Vagina (tissue), 2 donors: ENCODE measurements at places on chromosomes 6 and 20.

DNA sequence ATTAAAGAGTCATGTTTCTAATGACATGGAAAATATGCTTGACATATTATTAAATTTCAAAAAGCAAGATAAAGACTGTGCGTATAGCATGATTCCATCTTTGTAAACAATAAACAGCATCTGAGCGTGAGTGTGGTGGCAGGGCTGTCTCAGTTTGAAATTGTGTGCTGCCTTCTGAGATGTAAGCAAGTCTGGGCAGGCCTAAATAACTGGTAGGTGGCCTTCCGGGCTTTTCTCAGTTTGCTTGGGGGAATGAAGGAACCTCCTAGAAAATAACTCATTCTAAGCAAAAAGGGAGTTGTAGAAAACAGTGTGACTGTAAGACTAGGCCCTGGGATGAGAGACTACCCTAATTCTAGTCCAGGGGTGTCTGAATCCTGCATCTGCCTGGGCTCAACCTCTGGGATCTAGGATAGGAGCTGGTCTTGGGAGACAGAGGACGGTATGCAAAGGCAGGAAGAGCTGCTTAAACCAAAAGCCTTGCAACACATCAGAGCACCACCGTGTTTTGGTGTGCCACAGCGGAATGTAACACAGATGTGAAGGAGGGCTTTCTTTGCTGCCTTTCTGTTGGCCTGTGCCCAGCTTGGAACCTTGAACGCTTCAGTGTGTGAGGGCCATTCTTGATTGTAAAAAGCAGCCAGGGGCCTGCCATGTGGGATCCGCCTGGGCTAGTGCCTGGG is 63.5 kb upstream of the L3MBTL3 start:
- no peaks in the 10 kb centered on the region for H3K27me3 ChIP-seq
- H3K27ac ChIP-seq = no peak overlapping the region
- no peaks in the 10 kb centered on the region for H3K36me3 ChIP-seq
- no peak overlapping the region for H3K4me3 ChIP-seq

DNA sequence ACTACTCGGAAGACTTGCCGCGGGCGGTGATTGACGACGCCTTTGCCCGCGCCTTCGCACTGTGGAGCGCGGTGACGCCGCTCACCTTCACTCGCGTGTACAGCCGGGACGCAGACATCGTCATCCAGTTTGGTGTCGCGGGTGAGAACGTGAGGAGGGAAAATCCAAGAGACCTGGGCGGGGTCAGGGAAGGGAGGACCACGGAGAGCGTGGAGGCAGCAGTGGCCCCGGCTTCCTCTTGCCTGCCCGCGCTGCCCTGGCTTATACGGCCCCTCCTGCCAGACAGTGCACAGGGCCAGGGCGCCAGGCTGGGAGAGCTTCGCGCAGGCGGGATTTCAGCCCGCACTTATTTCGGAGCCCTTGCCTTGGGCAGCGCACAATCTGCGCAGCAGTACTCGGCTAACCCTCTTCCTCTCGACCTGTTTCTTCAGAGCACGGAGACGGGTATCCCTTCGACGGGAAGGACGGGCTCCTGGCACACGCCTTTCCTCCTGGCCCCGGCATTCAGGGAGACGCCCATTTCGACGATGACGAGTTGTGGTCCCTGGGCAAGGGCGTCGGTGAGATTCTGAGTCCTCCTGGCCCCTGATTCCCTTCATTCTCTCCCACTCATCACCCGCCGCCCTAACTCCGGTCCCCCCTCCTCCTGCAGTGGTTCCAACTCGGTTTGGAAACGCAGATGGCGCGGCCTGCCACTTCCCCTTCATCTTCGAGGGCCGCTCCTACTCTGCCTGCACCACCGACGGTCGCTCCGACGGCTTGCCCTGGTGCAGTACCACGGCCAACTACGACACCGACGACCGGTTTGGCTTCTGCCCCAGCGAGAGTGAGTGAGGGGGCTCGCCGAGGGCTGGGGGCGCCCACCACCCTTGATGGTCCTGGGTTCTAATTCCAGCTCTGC is 2.0 kb downstream of the MMP9 start:
- H3K4me1 ChIP-seq = peaks cover 14% of the 10 kb centered on the region
- H3K4me3 ChIP-seq = no peak overlapping the region
- peaks cover 19% of the 10 kb centered on the region for H3K27me3 ChIP-seq
- no peak overlapping the region for H3K27ac ChIP-seq
- no peak for DNase-seq

DNA sequence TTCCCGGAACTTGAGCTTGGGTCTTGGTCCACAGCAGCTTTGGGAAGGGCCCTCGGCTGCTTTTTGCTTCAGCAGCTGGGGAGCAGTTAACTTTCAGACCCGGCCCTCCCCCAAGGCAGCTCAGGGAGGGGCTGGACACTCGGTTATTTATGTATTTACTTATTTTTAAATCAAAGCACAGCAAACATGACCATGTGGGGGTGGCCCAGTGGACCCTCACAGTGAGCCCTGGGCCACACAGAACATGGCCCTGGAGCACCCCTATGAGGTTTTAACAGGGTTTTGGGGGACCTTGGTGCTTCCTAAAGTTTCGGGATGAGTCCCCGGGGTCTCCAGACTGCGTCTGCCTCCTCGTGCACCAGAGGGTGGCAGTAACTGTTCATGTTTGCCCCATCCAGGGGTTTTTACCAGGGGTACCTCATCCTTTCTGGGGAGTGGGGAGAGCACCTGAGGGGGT is 26.6 kb upstream of the NPBWR2 start:
- no peak overlapping the region for H3K4me3 ChIP-seq
- no peak overlapping the region for H3K27ac ChIP-seq
- no peaks in the 10 kb centered on the region for H3K4me1 ChIP-seq
- no peak for DNase-seq
- no peaks in the 10 kb centered on the region for H3K27me3 ChIP-seq
- no peaks in the 10 kb centered on the region for H3K36me3 ChIP-seq

- H3K36me3 ChIP-seq = no peaks in the 10 kb centered on the region
- H3K4me3 ChIP-seq = no peak overlapping the region
Observed at GRCh38 chr20:47427746-47428145, 71.2 kb upstream of the ZMYND8 start.

- H3K4me3 ChIP-seq = no peak overlapping the region
- no peaks in the 10 kb centered on the region for H3K27me3 ChIP-seq
Observed at GRCh38 chr20:40317156-40317790, 371.8 kb downstream of the MAFB start.

DNA sequence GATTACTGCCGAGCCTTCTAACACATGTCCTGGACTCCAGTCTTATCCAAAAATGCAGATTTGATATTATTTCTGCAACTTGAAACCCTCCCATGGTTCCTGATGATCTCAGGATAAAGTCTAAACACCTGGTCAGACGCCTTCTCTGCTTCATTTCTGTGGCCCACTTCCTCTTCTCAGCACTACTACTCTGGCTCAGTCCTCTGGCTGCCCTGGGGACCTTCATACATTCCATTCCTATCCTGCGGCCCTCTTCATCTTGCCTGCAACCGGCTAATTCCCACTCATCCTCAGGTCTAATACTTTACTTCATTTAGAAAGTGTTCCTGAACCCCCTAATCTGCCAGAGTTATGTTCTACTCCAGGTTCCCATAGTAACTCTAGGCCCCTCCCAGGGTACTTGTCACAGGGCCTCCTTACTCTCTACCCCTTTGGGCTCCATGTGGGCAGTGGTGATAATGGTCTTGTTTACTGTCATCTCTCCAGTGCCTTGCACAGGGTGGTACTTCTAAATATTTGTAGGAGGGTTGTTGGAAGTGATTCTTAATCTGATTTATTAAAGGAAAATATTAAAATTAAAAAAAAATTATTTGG is 18.9 kb downstream of the MAN1A1 start:
- H3K27ac ChIP-seq = no peak overlapping the region
- H3K4me1 ChIP-seq = peaks cover 36% of the 10 kb centered on the region
- no peaks in the 10 kb centered on the region for H3K36me3 ChIP-seq
- no peak for DNase-seq
- no peaks in the 10 kb centered on the region for H3K27me3 ChIP-seq

DNA sequence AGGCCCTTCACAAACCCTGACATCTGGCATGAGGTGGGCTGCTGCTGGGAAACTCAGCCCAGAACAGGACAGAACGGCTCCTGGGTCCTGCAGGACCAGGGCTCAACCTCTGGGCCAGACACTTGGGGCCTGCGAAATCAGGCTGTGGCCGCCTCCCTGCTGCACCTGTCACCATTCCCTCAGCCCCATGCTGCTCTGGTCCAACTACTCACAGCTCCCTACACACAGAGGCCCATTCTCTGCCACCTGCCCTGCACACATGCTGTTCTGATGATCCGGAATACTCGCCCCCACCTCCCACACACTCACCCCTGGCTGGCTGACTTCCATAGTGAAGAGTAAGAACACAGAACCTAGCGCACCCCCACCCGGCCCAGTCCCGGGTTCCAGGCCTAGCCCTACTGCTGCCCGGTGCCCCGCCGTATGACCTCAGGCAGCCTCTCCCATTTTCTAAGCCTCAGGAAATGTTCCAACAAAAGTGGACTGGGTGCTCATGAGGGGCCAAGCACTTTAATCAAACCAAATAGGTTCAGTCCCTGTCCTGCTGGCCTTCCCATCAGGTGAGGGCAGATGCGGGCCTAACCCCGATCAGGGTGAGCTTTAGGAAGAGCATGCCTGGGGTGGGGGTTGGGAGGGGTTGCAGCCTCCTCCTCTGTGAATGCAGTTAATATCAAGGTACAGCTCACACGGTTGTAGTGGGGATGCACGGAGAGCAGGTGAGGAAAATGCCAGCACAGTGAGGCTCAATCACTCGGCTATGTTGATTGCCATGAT is 3.9 kb downstream of the PEDS1 start:
- no peak overlapping the region for H3K4me3 ChIP-seq
- H3K27me3 ChIP-seq = no peaks in the 10 kb centered on the region
- peaks cover 91% of the 10 kb centered on the region for H3K4me1 ChIP-seq
- DNase-seq = no peak
- H3K27ac ChIP-seq = peak overlapping the region; percentile 55
- H3K36me3 ChIP-seq = no peaks in the 10 kb centered on the region

DNA sequence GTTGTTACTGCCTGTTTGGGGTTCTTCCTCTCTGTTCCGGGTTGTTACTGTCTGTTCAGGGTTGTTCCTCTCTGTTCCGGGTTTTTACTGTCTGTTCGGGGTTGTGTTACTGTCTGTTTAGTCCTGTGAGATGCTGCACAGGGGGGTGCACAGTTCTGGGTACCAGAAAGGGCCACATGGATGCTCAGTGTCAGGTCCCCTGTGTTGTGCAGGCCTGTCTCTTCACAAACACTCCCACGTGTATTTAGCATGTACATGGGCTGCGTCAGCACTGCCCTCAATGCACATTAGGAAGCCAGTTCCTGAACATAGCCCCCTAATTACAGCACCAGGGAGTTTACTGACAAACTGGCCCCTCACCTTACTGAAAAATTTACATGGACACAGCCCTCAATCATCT is 118.5 kb downstream of the DLL1 start:
- DNase-seq = no peak
- no peak overlapping the region for H3K4me3 ChIP-seq
- H3K4me1 ChIP-seq = peaks cover 36% of the 10 kb centered on the region
- no peaks in the 10 kb centered on the region for H3K36me3 ChIP-seq
- no peaks in the 10 kb centered on the region for H3K27me3 ChIP-seq

- no peak for DNase-seq
- no peak overlapping the region for H3K27ac ChIP-seq
- H3K4me3 ChIP-seq = no peak overlapping the region
- no peaks in the 10 kb centered on the region for H3K27me3 ChIP-seq
- no peaks in the 10 kb centered on the region for H3K36me3 ChIP-seq
- peaks cover 5% of the 10 kb centered on the region for H3K4me1 ChIP-seq
Observed at GRCh38 chr6:108798670-108799353, 49.4 kb upstream of the ARMC2 start.

DNA sequence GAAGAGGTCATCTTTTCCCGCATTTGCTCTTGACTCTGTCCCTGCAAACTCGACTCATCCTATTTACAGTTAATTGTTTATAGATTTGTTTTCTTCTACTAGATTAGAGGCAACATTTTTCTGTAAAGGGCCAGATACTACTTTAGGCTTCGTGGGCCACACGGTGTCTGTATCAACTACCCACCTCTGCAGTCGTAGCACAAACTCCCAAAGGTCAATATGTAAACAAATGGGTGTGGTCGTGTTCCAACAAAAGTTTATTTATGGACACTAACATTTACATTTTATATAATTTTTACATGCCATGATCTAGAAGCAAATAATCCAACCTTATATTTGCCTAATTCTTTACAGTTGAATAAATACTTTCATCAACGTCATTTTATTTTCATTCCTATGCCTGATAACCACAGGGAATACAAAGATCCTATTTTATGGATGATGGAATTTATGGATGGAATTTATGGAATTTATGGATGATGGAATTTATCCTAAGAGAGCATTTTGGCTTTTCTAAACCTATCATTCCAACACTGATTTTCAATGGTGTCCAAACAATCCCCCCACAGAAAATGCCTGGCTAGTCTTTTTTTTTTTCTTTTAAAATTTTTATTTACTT is 232.8 kb downstream of the MYLK4 start:
- H3K27me3 ChIP-seq = no peaks in the 10 kb centered on the region
- no peak overlapping the region for H3K27ac ChIP-seq
- no peak for DNase-seq
- H3K4me1 ChIP-seq = no peaks in the 10 kb centered on the region
- H3K36me3 ChIP-seq = no peaks in the 10 kb centered on the region
- no peak overlapping the region for H3K4me3 ChIP-seq

DNA sequence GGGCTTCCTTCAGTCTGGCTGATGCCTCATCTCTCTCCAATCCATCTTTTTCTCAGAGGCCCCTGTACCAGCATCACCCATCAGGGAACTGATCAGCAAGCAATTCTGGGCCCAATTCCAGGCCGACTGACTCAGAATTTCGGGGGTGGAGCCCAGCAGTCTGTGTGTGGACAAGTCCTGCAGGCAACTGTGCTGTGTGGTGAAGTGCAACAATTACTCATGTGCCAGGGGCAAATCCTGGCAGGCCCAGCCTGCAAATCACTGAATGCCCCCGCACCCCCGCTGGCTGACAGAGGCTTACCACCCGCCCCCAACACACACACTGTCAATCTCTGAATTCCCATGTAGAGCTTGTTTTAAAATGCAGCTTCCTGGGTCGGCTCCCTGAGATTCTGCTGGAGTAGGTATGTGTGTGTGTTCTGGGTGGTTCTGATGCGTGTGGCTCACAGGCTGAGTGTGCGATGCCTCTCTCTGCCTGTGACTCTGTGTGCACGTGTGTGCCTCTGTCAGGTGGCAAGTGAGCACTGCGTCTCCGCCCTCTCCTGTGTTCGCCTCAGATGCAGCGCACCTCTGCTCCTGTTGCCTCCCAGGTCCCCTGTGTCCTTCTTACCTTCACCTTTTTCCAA is 45.4 kb downstream of the SSR1 start:
- H3K27me3 ChIP-seq = no peaks in the 10 kb centered on the region
- no peaks in the 10 kb centered on the region for H3K36me3 ChIP-seq
- peaks cover 16% of the 10 kb centered on the region for H3K4me1 ChIP-seq
- no peak overlapping the region for H3K27ac ChIP-seq
- no peak for DNase-seq

- DNase-seq = no peak
- H3K4me3 ChIP-seq = no peak overlapping the region
- no peaks in the 10 kb centered on the region for H3K4me1 ChIP-seq
- H3K27me3 ChIP-seq = no peaks in the 10 kb centered on the region
Observed at GRCh38 chr6:16894301-16894700, 133.0 kb upstream of the ATXN1 start.

- H3K4me3 ChIP-seq = no peak overlapping the region
Observed at GRCh38 chr6:47027315-47027714, 14.8 kb downstream of the ADGRF1 start.

GRCh38 chr6:52152711-52153160 is 33.4 kb upstream of the IL17A start:
- DNase-seq = no peak
- no peaks in the 10 kb centered on the region for H3K4me1 ChIP-seq
- no peaks in the 10 kb centered on the region for H3K36me3 ChIP-seq
- H3K4me3 ChIP-seq = no peak overlapping the region
- no peak overlapping the region for H3K27ac ChIP-seq
